ENCODE measurements at places on chromosomes 16 and 17.

DNA sequence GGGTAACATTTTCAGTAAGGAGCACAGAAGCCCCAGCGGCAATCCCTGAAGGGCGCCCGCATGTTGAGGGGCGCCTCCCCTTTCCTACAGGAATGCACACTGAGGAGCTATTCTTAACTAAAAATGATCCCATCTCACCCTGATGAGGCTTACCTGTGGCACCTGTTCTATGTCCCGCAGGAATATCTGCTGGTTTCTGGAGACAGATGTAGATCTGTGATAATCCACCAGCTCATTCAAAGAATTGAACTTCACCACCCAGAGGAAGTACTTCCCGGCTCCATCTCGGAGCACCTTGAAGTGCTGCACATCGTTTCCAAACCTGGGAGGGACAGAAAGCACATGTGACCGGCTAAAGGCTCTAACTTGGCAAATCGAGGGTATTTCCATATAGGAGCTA lies 32.3 kb upstream of the SLC25A19 start:
- no peak for DNase-seq

- DNase-seq, result peak; percentile 19
These were observed 12.3 kb downstream of the CDH1 start for GRCh38 chr16:68749432-68749831.

DNA sequence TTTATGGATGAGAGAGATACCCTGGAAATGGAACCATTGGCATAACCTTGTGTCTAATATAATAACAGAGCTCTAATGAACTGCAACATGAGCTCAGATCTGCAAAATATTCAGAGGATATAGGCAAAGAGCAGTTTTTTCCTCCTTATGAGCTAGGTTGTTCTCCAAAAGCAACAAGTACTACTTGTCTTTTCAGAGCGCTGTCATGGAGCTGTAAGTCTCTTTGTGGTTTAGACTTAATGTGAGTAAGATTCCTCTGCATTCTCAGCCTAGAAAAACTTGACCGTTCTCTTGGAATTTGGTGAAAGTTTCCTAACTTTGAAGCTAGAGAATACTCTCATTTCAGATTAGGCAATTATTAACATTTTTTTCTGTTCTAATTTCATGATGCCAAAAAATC lies 85.2 kb downstream of the FTO start:
- DNase-seq, result no peak

DNA sequence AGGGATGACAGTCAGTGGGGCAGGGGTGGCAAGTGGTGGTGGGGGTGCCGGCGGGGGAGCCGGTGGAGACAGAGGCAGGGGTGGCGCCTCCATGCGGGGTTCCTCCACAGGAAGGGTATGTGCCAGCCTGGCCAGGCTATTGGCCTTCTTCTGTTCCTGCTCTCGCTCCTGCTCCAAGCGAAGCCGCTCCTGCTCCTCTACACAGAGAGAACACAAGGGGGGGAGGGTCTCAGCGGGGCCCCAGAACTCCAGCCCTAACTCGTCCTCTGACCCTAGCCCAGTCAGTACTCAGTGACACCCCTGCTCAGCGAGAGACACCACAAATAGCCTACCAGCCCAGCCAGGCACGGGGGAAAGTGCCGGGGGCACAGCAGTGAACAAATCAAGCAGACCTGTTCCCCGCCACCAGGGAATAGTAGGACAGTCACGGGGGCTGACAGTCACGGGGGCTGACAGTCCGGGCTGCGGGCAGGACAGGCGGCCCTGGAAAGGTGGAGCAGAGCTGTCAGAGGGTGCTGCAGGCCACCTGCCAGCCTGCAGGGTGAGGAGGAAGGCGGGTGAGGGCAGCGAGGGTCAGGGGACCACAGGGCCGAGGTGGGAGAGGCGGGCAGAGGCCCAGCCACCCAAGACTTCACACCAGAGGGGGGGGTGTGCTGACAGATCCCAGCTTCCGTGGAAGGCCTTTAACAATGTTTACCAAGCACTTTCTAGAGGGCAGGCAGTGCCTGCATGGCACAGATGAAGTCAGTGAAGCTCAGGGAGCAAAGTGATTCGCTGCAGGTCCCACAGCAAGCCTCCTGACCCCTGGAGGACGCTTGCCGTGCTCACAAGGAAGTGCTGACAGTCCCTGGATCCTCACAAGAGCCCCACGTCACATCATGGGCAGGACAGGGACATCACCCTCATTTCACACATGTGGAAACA lies 5.3 kb downstream of the MNT start:
- no peak for DNase-seq

DNA sequence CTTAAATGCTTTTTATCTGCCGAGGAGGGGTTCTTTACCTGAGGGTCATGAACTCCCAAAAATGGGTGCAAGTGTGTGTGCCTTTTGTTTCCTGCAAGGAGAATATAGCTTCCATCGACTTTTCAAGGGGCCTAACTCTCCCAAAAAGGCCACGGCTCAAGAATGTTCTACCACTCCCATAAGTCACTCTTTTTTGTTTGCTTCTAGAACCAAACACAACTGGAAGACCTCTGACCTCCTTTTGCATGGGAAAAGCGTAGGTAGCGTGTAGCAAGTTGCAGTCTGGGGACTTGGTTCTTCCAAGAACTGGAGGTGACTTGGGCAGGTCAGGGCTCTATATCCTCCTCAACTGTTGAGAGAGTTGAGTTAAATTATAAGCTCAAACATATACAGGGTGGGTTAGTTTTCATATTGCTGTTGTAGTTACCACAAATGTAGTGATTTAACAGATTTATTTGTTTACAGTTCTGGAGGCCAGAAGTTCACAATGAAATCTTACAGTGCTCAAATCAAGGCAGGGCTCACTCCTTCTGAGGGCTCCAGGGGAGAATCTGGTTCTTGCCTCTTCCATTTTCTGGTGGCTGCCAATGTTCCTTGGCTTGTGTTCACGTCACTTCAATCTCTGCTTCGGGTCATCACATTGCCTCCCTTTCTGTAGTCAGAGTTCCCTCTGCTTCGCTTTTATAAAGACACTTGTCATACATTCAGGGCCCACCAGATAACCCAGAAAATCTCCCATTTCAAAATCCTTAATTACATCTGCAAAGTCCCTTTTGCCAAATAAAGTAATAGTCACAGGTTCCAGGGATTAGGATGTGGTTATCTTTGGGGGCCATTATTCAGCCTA lies 1.4 kb downstream of the TMEM97 start:
- DNase-seq, result no peak

- no peak for DNase-seq
These were observed 132.0 kb downstream of the C16orf78 start for GRCh38 chr16:49505556-49505955.

Data from activated CD4-positive, alpha-beta T cell treated with anti-CD3 and anti-CD28 coated beads for 48 hours (primary cell).